Thymus (tissue), 14 donors: ENCODE measurements at places on chromosomes 12 and 14.

- no peak for DNase-seq
Measured at GRCh38 chr14:39085933-39086332, 17.1 kb downstream of the SEC23A start.

DNA sequence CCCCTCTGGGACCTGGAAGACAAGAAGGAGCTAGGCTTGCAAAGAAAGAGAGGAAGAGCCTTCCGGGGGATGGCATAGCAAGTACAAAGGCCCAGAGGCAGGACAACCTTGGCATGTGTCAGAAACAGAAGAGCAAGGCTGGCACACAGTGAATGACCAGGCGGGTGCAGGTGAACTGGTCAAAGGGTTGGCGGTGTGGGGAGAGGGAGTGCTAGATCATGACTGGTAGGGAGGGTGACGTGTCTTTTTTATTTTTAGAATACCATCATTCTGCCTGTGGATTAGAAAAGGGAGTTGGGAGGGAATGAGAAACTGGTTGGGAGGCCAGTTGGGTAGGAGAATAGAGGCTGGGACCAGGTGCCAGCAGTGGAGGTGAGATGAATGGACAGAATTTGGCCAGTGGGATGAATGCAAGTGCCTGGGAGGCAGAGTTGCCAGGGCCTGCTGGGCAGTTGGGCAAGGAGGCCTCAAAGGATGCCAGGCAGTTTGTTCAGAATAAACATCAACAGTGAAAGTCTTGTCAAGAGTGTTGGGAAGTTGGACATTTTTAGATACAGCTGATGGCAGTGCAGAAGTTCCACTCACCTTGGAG, 168.3 kb downstream of the CACNA1C start:
- DNase-seq = no peak

- no peak for DNase-seq
Measured at GRCh38 chr14:32821964-32822653, 116.6 kb upstream of the NPAS3 start.

DNA sequence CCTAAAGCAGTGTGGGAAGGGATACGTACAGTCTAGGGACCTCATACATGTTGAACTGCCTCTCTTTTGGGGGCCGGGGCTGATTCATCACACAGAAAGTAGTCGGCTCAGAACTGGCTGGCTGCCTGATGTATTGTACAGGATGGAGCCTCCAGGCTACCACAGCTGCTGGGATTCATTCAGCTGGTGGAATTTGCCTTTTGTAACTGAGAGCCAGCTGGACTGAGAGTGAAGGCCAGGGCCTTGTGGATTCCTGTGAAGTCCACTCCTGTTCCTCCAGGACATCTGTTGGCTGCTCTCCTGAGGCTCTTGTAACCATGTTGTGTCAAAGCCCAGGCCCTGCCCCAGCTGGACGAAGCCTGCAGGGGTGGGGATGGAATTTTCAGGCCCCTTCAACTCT, 116.3 kb upstream of the PRICKLE1 start:
- no peak for DNase-seq

GRCh38 chr12:88923631-88924030, 343.4 kb upstream of the KITLG start:
- DNase-seq = no peak

GRCh38 chr12:1907652-1908611, 10.5 kb downstream of the CACNA2D4 start:
- no peak for DNase-seq

DNA sequence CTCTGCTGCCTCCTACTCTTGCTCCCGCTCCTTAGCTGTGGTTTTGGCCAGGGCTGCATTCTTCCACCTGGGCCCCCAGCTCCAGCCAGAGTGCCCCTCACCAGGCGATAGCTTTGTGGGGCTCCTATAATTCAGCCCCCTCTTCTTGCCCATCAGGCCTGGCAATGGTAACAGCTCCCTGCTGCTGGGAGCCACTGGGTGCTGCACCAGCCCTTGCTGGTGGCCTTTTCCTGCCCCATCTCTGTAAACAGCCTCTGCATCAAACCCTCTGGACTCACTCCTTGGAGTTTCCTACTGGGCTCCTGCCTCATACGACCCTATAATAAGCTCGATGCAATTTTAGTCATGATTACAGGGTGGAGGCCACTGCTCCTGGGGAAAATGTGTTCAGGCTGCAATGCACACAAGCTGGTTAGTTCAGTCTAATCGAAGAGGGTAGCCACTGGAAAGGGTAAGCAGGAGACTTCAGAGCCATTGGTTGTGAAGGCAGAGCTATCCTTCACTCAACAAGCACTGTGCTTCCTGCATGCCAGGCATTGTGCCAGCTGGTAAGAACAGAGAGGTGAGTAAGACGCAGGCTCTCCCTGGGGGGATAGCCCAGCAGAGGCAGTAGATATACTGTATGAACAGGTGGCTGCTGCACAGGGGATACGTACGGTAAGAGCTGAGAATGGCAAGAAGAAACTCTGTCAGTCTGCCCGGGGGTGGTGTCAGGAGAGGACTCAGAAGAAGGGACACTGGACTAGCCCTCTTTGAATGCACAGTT, 24.7 kb downstream of the CLMN start:
- DNase-seq = no peak

DNA sequence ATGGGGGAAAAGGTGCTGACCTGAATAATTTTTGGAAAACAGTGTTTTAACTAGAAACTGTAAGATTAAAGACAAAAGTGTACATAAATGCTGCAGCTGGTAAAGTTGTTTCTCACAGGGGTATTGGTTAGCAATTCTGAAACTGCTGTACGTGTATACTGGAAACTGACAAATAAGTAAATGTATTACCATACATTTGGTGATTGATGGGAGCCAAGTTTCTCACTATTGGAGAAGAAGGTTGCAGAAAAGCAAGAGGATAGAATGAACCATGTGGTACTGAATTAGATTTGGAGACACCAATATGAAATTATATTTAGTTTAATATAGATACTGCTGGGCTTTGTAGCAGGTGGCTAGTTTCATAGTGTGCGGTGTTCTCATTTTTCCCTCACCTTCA, 19.6 kb upstream of the FBXO33 start:
- no peak for DNase-seq

DNA sequence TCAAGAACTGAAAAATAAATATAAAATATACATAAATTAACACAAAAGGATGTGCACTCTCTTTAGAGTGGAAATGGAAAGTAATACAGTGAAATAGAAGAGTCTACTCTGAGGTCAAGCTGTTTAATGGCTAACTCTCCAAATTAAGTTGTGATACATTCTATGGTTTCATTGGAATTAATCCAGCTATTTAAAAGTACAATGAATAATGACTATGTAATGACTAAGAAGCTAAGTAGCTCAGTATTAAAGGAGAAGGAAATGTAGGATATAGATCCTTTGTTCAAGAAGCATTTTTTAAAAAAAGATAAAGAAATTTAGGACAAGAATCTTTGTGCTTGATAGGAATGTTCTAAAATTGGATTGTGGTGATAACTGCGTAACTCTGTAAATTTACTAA, 85.3 kb downstream of the LRP6 start:
- DNase-seq = no peak

DNA sequence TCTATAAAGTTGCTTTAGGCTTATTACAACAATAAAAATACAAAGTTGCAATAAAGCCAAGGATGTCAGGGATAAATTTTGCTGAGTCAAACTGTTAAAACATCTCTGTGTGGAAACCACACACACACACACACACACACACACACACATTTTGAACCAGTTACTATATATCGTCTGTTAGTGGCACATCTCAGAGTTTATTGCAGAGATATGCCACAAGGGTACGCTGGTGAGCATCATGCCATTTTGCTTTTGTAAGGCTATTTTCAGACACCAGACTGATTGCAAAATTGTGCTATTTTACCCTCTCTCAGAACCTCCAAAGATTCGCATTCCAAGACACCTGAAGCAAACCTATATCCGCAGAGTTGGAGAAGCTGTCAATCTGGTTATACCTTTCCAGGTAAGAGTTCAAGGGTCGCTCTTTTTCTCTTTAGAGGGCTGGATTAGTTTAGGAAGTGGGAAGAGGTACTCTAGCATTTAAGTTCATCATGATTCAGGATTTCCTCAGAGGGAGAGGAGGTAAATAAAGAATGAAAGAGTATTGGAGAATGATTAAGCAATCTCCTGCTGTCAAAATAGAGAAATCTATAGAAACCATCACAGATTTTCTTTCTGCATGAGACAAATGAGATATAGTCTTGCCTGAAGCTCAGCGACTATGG, 27.3 kb upstream of the CHPT1 start:
- peak; percentile 5 for DNase-seq

DNA sequence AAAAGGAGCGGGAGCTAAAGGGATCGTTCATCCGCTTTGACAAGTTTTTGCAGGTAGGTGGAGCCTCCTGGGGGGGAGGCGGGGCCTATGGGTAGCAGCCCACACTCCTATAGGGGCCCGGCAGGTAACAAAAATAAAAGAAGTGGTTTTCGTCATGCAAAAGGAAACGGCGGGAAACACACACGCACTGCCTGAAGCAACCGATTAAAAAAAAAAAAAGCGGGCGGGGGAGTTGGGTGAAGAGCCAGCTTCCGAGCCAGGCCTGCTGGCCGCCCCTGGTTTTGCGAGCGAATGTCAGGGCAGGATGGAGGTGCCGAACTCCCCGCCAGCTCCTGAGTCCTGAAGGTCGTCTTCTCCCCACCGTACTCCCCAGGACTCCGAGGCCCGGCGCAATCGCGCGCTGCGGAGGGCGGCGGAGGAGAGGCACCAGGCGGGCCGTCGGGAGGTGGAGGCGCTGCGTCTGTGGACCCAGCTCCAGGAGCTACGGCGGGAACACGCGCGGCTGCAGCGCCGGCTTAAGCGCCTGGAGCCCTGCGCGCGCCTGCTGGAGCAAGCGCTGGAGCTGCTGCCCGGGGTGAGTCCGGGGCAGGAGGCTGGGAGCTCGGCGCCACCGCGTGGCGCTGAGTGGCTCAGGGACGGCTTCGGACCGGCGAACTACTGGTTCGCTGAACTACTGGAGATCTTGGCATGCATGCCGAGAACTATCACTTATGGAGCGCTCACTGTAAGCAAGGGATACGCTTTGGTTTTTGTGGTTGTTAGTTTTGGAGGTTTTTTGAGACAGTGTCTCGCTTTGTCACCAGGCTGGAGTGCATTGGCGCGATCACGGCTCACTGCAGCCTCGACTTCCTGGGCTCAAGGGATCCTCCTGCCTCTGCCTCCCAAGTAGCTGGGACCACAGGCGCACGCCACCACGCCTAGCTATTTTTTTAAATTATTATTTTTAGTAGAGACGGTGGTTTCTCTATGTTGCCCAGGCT, 3.6 kb downstream of the CFAP73 start:
- DNase-seq = no peak

DNA sequence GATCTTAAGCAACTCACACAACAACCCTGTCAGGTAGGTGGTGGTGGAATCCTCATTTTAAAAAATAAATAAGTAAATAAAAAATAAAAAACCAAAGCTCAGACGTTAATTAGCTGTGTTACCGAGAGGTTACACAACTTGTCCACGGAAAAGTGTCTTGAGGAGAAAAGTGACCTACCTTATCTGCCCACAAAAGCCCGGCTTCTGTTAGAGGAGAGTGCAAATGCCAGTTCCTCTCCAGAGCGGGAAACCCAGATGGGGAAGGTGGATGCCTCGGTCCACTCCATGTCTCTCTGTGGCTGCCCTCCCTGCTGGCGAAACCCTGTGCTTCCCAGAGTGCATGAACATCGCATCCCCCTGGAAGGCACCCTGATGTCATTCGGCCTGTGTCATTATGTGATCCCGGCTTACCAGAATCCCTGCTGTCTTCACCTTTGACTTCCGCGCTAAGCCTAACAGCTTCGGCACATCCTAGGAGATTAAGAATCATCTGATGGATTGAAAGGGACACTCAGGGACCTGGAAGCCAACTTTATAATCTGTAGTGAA, 6.4 kb downstream of the MLXIP start:
- DNase-seq = no peak

DNA sequence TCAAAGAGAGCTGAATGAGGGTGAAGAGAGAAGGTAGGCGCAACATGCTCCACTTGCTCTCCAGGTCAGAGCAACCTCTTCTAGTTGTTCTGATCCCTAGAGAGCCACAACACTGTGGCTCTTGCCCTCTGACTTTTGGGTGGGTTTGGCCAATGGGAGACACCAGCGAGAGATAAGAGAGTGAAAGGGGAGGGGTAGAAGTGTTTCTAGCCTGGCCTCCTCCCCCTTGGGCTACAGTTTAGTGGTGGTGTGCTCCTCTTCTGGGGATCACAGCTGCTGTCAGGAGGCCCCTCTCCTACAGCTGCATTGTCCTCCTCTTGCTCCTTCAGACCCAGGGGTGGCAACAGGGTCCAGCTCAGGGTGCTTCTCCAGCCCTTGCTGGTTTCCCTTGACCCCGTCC, 454.8 kb downstream of the FUT8 start:
- DNase-seq = no peak

DNA sequence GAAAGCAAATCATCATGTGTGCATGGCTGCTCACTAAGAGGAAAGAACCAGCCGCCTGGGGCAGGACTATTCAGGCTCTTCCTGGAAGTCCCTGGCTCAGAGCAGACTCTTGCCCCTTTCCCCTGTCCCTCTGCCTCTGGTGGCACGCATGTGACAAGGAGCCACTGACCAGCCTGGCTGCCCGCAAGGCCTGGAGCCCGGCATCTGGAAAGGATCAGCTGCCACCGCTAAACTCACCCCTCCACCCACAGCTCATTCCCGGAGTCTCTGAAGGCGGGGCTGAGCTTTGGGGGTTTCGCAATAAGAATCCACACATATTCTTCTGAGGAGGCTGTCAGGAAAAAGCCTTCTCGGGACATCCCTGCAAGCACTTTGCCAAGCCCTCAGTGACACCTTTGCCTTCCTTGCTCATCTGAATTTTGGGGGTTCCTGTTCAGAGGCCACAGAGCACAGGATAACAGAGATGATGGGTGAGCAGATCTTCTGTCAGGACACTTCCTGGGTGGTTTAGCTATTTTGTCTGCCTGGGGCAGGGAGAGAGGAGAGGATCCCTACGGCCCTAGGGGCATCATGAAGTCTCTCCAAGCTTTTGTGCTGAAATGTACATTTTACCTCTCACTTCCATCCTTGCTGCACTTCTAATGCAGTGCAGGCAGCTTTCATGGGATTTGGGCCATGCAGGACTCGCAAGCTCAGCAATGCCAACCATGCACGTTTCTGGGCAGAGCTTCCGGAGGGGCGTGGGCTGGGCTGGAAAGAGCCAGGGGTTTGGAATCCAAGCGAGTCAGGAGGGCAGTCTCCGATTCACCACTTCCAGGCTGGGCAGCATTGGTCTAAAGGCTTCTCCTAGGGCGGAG, 124.8 kb upstream of the MAP1LC3B2 start:
- no peak for DNase-seq

- DNase-seq = peak; percentile 46
Measured at GRCh38 chr14:74793506-74794155, 30.5 kb downstream of the YLPM1 start.

- DNase-seq = no peak
Measured at GRCh38 chr14:20612403-20612802, 21.2 kb upstream of the RNASE12 start.
